ENCODE measurements at places on chromosomes 6 and 20. TPM values are rescaled to one million over a fixed set of nuclear protein-coding genes. Genes with fewer than 3 reads are reported as not detected.

Gene ZNF165
- 1.6 TPM for total RNA-seq

Gene HLA-DOB
- total RNA-seq, result 1.9 TPM

Gene SLC23A2
- 58.8 TPM for total RNA-seq

Gene ADA
- total RNA-seq, result 3.6 TPM

Gene COL11A2
- total RNA-seq, result 0.96 TPM

Gene CLPSL2
- not detected for total RNA-seq

Gene PLA2G7
- 4.6 TPM for total RNA-seq

Gene PRICKLE4
- 14.2 TPM for total RNA-seq

Gene TSBP1
- total RNA-seq, result not detected

Gene WFDC5
- total RNA-seq, result 0.78 TPM

Gene FKBP1C
- total RNA-seq, result not detected

Gene SIRPD
- total RNA-seq, result not detected

Gene OR2B2
- total RNA-seq, result not detected

Gene PRR18
- total RNA-seq, result 0.23 TPM

Gene PNPLA1
- total RNA-seq, result 0.21 TPM

Gene LAMA4
- 54.7 TPM for total RNA-seq

Gene GGTLC1
- total RNA-seq, result not detected

Gene DNAH8
- 0.13 TPM for total RNA-seq

Gene CLVS2
- total RNA-seq, result 0.18 TPM

Gene LAMA2
- 43.4 TPM for total RNA-seq

Gene OR2H1
- not detected for total RNA-seq

Gene CALHM6
- total RNA-seq, result 2.2 TPM

Gene FOXF2
- 3.4 TPM for total RNA-seq

Gene HEY2
- total RNA-seq, result 2.0 TPM

Gene PEDS1
- 31.3 TPM for total RNA-seq

All from ureter (tissue), 1 donor.